ENCODE measurements at places on chromosomes 7 and 10.

DNA sequence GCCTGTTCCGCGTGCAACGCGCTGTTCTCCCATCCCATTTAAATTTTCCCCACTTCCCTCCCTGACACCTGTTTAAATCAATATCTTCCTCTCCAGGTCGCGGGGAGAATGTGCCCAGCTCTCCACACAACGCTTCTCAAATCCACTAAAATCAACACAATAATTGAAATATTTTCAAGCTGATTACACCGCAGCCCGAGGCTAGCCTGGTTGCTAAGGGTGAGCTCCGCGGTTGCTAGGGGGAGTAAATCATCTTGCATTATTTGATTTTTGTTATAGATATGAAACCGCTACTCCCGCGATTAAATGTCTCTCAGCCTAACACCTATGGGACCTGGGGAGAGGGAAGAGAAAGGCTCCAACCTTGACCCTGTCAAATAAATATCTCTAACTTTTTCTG is 36.2 kb downstream of the UNCX start:
- no peak for DNase-seq

GRCh38 chr7:1425292-1426136 is 33.8 kb downstream of the MICALL2 start:
- no peak for DNase-seq

GRCh38 chr10:121425623-121426022 is 172.6 kb downstream of the FGFR2 start:
- no peak for DNase-seq

DNA sequence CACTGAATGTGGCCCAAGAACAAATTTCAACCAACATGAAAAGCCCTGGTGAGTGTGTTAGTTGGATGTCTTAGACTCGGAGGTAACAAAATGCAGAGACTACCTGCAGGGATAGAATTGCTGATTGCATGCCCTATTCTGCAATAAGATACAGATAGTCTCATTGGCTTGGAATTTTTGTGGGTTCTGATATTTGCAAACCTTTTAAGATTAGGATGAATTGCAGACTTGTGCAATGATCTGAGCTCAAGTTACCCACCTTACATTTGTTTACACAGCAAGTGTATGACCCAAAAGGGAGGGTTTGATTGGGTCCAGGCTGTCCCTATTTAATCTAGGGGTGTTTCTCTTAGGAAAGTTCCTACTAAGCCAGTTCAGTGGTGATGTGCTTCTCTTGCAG is 45.4 kb downstream of the GPR37 start:
- DNase-seq: no peak

DNA sequence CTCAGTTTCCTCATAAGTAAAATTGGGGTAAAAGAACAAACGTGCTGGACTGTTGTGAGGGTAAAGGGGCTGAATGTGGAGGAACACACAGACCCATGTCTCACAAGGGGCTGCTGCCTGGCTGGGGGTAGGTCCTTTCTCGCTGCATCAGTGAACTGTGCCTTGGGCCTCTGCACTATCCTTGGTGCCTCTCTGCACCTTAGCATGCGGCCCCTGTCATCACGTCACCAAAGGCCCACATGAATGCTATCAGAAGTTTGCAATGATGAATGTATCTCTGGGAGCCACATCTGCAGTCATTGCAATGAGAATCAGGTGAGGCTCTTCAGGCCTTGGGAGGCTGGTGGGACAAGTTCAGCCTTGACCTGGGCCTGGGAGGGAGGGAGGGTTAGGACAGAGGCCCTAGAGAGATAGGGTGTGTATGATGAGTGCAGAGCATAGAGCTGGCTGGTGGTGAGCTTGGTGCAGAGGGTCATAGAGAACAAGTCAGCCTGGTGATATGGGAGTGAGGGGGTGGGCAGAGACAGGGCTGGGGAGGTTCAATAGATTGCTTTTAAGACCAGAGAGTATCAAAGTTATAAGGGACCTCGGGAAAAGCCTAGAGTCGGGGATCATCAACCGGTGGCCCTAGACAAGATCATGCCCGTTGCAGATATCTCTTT is 308.4 kb downstream of the RPS24 start:
- DNase-seq: no peak

DNA sequence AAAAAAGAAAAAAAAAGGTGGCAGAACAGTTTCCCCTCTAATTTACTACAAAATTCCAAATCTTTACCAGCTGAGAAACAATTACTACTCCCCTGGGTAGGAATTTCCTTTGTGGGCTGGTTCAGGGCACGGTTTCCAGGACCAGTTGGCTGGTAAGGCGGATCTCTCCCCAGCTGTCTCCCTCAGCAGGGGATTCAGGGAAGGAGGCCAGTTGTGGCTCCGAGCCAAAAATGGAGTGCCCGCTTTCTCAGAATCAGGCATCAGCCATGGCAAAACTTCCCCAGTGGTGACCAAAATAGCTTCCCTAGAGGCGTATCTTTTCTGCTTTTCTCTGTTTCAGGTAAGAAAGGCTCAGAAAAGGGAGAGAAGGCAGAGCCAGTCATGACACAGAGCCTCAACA is 91.2 kb downstream of the ZNF22 start:
- DNase-seq: no peak

DNA sequence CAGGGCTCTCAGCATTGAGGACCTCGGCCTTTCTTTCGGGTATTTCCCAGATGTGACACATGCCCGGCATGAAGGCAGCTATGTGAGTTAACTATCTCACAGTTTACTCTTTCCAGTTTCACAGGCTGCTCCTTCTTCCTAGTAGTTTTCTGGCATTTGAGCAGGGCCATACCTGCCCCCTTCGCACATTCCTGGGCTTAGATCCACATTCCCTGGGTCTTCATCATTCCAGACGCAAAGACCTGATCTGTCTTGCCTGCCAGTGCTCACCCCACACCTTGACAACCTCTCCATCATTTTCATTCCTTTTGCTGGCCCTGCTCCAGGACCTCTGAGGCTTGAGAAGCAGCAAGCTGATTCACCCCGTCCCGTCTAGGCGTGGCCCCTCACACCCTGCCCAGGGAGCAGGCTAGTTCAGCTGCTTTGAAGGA is 227.5 kb downstream of the WDR11 start:
- DNase-seq: no peak

DNA sequence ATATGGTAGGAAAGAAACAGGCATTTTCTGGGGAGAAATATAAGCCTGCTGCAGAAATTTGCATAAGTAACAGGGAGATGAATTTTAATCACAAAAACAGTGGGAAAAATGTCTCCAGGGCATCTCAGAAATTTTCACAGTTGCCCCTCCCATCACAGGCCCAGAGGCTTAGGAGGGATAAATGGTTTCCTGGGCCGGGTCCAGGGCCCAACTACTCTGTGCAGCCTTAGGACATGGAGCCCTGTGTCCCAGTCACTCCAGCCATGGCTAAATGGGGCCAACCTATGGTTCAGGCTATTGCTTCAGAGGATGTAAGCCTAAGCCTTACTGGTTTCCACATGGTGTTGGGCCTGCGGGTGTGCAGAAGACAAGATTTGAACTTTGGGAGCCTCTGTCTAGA is 9.2 kb downstream of the OR6B1 start:
- DNase-seq: no peak

GRCh38 chr7:36227223-36227622 is 74.2 kb downstream of the EEPD1 start:
- no peak for DNase-seq

DNA sequence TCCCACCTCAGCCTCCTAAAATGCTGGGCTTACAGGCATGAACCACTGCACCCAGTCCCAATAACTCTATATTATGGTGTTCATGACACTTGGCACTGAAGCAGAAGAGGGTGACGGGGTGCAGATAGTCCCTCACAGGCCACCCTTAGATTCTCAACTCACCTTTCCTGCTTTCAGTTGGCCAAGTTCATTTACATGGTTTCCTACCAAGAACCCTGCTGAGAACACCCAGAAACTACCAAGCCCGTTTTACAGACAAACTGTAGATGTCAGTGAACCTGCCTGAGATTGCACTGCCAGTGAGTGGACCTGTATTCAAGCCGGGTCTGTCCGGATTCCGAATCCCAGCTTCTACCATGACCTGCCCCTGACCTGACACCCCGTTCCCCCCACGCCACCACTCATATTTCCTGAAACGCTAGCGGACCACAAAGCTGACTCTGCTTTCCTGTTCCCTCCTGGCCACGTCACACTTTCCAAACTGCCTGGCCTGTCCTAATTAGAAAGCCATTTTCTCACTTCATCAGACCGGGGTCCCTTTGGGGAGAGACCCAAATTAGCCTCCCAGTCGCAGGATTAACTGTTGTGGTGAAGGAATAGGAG is 17.3 kb downstream of the GRID2IP start:
- no peak for DNase-seq

DNA sequence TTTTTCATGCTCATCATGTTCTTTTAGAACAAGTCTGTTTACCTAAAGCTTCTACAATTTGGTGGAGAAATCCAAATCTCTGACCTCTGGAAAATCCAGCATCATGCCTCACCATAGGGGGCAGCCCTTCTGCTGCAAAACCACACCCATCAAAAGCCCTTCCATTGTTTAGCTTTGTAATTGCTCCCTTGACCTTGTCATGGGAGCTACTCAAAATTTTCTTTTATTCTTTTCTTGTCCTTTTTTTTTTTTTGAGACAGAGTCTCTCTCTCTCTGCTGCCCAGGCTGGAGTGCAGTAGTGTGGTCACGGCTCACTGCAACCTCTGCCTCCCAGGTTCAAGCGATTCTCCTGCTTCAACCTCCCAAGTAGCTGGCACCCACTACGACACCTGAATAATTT is 234.4 kb downstream of the NEBL start:
- DNase-seq: no peak

- no peak for DNase-seq
Observed at GRCh38 chr7:48691788-48692187, 232.6 kb upstream of the CDC14C start.

- no peak for DNase-seq
Observed at GRCh38 chr7:767941-768731, 41.1 kb upstream of the PRKAR1B start.

GRCh38 chr10:73916761-73917470 is 6.0 kb downstream of the PLAU start:
- DNase-seq: no peak

DNA sequence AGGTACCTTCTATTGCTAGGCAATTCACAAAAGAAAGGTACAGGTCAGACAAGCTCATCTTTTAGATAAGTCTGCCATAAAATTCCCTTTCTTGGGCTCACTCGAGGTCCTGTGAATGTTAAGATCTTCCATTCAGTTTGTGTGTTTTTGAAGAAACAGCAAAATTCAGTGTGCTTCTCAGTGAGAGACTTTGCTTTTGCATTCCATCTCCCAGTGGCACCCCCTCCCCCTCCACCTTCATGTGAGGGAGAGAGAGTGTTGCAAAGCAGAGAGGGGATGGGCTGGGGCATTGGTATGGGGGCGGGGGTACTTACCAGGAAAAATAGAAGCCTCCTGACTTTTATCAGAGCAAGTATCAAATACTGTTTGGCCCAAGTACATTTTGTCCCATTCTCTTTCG is 3.8 kb upstream of the TECTB start:
- no peak for DNase-seq

- no peak for DNase-seq
Observed at GRCh38 chr10:33776419-33777070, 442.1 kb upstream of the NRP1 start.

- DNase-seq: no peak
Observed at GRCh38 chr7:154916856-154917807, 85.8 kb downstream of the PAXIP1 start.

DNA sequence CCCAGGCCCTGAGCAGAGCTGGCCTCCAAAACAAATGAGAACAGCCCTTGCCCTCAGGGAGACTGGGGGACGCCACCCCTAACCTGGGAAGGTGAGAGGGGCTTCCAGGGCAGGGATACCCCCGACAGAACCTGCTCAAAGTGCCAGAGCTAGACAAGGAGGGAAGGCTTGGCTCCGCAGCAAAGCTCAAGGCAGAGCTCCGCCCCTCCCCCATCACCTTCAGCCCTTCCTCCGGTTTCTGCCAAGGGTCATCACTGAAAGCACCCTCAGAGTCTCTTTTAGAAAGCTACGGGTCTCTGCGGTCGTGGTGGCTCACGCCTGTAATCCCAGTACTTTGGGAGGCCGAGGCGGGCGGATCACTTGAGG is 73.4 kb upstream of the CUX1 start:
- DNase-seq: no peak

DNA sequence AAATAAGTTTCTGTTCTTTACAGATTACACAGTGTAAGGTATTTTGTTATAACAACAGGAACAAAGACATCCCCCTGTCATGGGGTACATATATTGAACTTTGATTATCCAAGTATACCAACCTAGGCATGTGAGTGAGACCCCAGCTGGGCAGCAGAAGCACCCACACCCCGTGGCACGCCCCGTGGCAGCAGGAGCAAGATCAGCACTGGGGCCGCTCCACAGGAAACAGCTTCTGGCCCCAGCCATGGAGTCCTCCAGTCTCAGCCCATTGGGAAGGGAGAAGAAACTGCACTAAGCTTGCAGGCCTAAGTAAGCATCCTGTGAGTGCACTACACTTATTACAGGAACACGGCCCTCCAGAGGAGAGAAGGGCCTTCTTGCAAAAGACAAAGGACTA is 24.2 kb upstream of the TMEM72 start:
- DNase-seq: no peak

DNA sequence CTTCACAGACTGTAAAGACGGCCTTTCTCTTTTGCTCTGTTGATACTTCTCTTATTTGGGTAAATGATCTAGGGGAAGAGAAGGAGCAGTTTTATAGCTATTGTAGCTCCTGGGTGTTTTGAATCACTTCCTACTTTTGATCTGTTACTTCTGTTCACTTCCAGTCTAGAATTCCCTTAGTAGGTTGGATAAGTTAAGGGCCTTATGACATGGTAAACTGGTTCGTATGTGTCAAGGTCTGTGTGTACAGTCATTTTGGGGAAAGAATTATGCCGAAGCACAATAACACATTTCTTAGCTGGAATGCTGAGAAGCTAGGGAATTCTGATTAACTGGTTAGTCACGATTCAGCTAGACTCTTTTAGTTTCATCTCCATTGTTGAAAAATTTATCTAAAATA is 8.1 kb downstream of the DENND10 start:
- DNase-seq: no peak

- DNase-seq: no peak
Observed at GRCh38 chr7:18494821-18495408, 634 bp upstream of the HDAC9 start.

GRCh38 chr7:17530741-17531421 is 232.4 kb downstream of the AHR start:
- DNase-seq: no peak

GRCh38 chr10:33025039-33025438 is 67.0 kb upstream of the ITGB1 start:
- no peak for DNase-seq

All from right renal cortex interstitium (tissue), 3 donors.